ENCODE measurements at places on chromosomes 4 and X. TPM values are rescaled to one million over a fixed set of nuclear protein-coding genes. Genes with fewer than 3 reads are reported as not detected.

GRCh38 chrX:101071582-101071981 lies 7.1 kb upstream of the TMEM35A start:
- H3K4me1 ChIP-seq = no peaks in the 10 kb centered on the region
- H3K27ac ChIP-seq = no peak overlapping the region
- H3K36me3 ChIP-seq = no peaks in the 10 kb centered on the region

The C4orf51 gene
- not detected for total RNA-seq

DNA sequence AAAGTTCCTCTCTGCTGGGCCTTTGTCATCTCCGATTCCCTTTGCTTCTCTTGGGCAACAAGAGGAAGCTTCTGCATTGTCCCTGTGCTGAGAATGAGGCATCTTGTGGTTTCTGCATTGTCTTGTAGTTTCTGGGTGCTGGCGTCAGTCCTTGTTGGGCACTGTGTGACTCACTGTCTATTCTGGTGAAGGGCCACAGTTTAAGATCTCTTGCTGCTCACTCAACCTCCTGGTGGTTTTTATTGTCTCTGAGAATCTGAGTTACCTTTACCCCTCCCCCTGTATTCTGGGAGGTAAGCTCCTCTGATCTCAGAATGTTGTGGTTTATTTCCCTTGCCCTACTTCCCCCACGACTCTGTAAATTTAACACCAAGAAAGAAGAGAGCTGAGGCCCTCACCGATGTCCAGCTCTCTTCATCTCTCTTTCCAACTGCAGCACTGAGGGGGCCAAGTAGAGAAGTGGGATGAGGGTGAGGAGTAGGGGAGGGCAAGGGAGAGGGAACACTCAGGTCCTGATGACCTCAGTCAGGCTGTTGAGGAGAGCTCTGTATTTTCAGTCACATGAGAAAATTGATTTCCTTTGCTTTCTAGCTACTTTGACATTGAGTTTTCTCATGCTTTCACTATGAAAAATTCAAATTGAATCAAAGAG lies 441.6 kb upstream of the PITX2 start:
- DNase-seq = no peak
- H3K36me3 ChIP-seq = no peaks in the 10 kb centered on the region
- no peak overlapping the region for H3K4me3 ChIP-seq
- no peaks in the 10 kb centered on the region for H3K4me1 ChIP-seq
- H3K27me3 ChIP-seq = no peaks in the 10 kb centered on the region
- no peak overlapping the region for H3K27ac ChIP-seq

DNA sequence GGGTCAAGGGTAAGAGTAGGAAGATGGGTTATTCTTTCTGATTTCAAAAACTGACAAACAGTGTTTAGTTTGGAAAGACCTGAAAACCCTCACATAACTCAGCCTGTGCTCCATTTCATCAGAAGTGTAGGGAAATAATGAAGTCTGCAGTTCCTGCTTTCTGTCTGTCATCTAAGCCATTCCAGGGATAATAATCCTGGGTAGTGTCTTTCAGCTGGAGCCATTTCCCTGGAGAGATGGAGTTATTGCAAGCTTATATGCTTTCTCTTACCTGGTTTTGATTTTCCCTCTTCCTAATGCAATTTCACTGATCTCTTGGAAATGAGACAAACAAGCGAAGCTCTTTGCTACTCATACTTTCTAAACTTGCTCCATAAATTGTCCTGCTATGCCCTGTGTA lies 824.8 kb upstream of the LCORL start:
- no peaks in the 10 kb centered on the region for H3K36me3 ChIP-seq
- no peak for DNase-seq
- H3K27ac ChIP-seq = no peak overlapping the region
- no peaks in the 10 kb centered on the region for H3K27me3 ChIP-seq

GRCh38 chr4:106565727-106566126 lies 197.1 kb upstream of the GIMD1 start:
- no peak for DNase-seq
- H3K27me3 ChIP-seq = no peaks in the 10 kb centered on the region
- H3K4me1 ChIP-seq = no peaks in the 10 kb centered on the region
- no peak overlapping the region for H3K27ac ChIP-seq
- H3K4me3 ChIP-seq = no peak overlapping the region

The TMEM255A gene
- 4.6 TPM for total RNA-seq

DNA sequence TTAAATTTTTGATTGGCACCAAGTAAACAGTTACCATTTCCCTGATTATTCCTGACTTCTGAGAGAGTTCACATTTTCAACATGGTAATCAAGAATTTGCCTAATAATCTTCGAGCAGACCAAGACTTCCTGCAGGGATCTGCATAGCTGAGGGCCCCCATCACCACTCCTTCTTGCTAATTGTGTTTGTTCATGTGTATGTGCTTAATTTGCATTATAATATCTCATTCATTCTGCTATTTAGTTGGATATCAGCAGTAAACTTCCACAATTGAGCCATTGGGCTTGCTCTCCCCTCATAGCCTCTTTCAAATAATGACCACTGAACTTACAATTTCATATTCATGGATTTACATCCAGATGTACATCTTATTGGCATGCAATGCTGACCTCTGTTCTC lies 292.5 kb downstream of the SPATA18 start:
- no peak for DNase-seq
- no peaks in the 10 kb centered on the region for H3K27me3 ChIP-seq
- H3K4me3 ChIP-seq = no peak overlapping the region
- no peaks in the 10 kb centered on the region for H3K36me3 ChIP-seq
- H3K27ac ChIP-seq = no peak overlapping the region

The CXCL6 gene
- 0.33 TPM for total RNA-seq

- no peaks in the 10 kb centered on the region for H3K27me3 ChIP-seq
- peak overlapping the region; percentile 68 for H3K4me3 ChIP-seq
- H3K4me1 ChIP-seq = no peaks in the 10 kb centered on the region
These were observed 32.9 kb upstream of the STX18 start for GRCh38 chr4:4574792-4575191.

The DMP1 gene
- total RNA-seq = not detected

DNA sequence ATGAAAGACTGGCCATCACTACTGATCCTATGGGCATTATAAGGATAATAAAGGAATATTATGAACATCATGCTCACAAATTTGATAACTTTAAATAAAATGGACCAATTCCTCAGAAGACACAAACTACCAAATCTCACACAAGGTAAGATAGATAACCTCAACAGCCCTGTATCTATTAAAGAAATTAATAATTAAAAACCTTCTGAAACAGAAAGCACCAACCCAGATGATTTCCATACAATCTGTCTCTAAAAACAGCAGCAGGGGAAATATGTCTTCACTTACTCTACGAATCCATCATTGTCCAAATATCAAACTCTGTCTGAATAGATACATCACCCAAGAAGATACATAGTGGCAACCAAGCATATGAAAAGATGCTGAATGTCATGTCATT lies 55.2 kb downstream of the LCORL start:
- H3K27me3 ChIP-seq = no peaks in the 10 kb centered on the region
- no peak for DNase-seq
- no peak overlapping the region for H3K4me3 ChIP-seq
- H3K27ac ChIP-seq = no peak overlapping the region
- H3K4me1 ChIP-seq = no peaks in the 10 kb centered on the region
- H3K36me3 ChIP-seq = no peaks in the 10 kb centered on the region

DNA sequence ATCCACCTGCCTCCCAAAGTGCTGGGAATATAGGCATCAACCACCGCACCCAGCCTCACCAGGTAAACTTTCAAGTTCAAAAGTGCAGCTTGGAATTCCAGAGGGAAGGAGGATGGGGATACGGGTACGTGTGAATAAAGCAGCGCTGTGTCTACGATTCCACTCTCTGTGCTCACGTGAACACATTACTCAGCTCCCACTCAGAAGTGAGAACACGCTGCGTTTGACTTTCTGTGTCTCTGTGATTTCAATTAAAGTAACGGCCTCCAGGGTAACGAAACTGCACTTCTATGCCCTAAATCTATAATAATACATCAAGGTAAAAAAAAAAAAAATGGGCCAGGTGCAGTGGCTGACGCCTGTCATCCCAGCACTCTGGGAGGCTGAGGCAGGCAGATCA lies 8.4 kb upstream of the ASMT start:
- H3K4me3 ChIP-seq = no peak overlapping the region
- H3K36me3 ChIP-seq = peaks cover 9% of the 10 kb centered on the region
- H3K27me3 ChIP-seq = no peaks in the 10 kb centered on the region
- peak; percentile 27 for DNase-seq

The GRIA3 gene
- 0.82 TPM for total RNA-seq

The RTL3 gene
- 2.8 TPM for total RNA-seq

- H3K27ac ChIP-seq = peak within 1 kb of the TSS; percentile 56
- no peak for DNase-seq
- no peaks in the 10 kb centered on the region for H3K36me3 ChIP-seq
These were observed at the start of gene RGN for GRCh38 chrX:47078129-47079043. Gene RGN (plus strand): TSS chrX:47078443. CDS start chrX:47081145, 2,702 bp downstream.

DNA sequence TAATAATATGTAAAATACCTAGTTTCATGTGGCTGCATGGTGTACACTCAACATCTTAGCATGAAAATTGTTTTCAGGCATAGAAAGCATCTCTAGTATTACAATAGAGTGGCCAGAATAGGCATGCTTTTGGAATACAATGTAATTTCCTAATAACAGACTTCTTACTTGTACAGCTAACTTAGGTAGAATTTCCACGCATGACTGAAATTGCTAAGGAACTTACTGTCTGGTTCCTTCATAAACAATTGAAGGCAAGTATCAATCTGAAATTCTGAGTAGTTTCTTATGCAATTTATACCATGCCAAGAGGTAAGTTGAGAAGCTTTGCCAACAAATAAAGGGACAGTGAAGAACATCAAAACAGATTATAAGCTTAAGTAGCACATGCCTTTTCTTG lies 26.7 kb downstream of the SULT1E1 start:
- H3K4me3 ChIP-seq = no peak overlapping the region
- no peak overlapping the region for H3K27ac ChIP-seq
- no peaks in the 10 kb centered on the region for H3K36me3 ChIP-seq
- H3K4me1 ChIP-seq = no peaks in the 10 kb centered on the region

GRCh38 chrX:105477351-105477750 lies 256.9 kb upstream of the TEX13A start:
- no peak overlapping the region for H3K4me3 ChIP-seq
- no peak overlapping the region for H3K27ac ChIP-seq
- no peaks in the 10 kb centered on the region for H3K4me1 ChIP-seq
- no peaks in the 10 kb centered on the region for H3K27me3 ChIP-seq

GRCh38 chr4:80608281-80608980 lies 272.9 kb downstream of the CFAP299 start:
- peak overlapping the region; percentile 36 for H3K27ac ChIP-seq
- no peak for DNase-seq
- H3K4me1 ChIP-seq = peaks cover 37% of the 10 kb centered on the region
- H3K4me3 ChIP-seq = no peak overlapping the region
- no peaks in the 10 kb centered on the region for H3K27me3 ChIP-seq
- H3K36me3 ChIP-seq = no peaks in the 10 kb centered on the region

The GUCY1B1 gene
- 61.1 TPM for total RNA-seq

- H3K36me3 ChIP-seq = no peaks in the 10 kb centered on the region
- H3K4me1 ChIP-seq = no peaks in the 10 kb centered on the region
- no peaks in the 10 kb centered on the region for H3K27me3 ChIP-seq
- H3K27ac ChIP-seq = no peak overlapping the region
These were observed 15.1 kb upstream of the FABP2 start for GRCh38 chr4:119337010-119337409.

The PCDH11X gene
- total RNA-seq = not detected

DNA sequence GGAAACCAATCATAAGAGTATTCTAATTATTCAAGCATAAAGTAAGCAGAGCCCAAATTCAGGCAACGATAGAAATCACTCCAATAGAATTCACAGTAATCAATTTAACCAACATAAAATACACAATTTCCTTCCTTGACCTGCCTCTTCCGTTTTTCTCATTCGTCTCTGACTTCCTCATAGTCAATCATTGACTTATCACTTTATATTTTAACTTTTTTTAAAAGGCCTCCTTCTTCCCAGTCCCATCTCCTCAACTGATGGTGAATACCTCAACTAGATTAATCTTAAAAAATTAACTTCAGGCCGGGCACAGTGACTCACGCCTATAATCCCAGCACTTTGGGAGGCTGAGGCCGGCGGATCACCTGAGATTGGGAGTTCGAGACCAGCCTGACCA lies 13.3 kb downstream of the CNOT6L start:
- DNase-seq = no peak
- no peaks in the 10 kb centered on the region for H3K27me3 ChIP-seq
- H3K36me3 ChIP-seq = no peaks in the 10 kb centered on the region
- no peak overlapping the region for H3K4me3 ChIP-seq
- H3K27ac ChIP-seq = no peak overlapping the region

GRCh38 chrX:130688360-130688759 lies 214.6 kb downstream of the ENOX2 start:
- no peaks in the 10 kb centered on the region for H3K36me3 ChIP-seq
- no peaks in the 10 kb centered on the region for H3K27me3 ChIP-seq
- no peaks in the 10 kb centered on the region for H3K4me1 ChIP-seq
- no peak for DNase-seq

DNA sequence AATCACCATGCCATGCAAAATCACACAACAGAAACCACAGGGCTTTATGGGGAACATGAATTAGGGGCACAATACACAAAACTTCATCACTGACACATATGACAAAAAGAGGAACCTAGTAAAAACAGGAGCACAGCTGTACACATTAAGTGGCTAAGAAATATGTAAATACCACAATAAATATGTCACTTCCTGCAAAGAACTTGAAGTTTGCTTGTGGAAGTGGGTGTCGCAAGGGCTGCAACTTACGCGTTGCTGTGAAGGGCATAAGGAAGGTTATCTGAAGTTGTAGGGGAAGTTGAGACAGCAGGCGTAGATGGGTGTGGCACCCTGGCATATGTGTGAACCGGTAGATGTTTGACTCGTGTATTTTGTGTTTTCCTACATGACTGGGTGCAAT lies 42.4 kb downstream of the CLCN4 start:
- H3K27me3 ChIP-seq = no peaks in the 10 kb centered on the region
- no peaks in the 10 kb centered on the region for H3K36me3 ChIP-seq
- peak; percentile 72 for DNase-seq
- no peak overlapping the region for H3K4me3 ChIP-seq
- peak overlapping the region; percentile 52 for H3K27ac ChIP-seq
- no peaks in the 10 kb centered on the region for H3K4me1 ChIP-seq

DNA sequence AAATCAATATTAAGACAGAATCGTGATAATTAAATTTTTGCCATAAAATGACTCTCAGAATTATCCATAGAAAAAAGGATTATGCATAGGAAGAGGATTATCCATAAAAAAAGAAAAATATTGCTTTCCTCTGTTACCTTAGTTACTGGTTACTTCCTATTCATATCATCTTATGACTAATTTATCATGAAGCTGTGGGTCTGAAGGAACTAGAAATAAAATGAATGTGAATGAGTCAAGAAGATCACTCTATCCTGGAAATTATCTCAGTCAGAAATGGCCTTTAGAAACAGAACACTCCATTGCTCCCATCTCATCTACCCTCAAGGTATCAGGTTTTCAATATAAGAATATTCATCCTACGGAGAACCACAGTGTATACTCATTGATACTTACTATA lies 19.4 kb downstream of the RPS6KA6 start:
- H3K4me3 ChIP-seq = no peak overlapping the region
- no peaks in the 10 kb centered on the region for H3K4me1 ChIP-seq
- H3K27ac ChIP-seq = no peak overlapping the region
- DNase-seq = no peak
- no peaks in the 10 kb centered on the region for H3K36me3 ChIP-seq

- no peak for DNase-seq
- no peaks in the 10 kb centered on the region for H3K27me3 ChIP-seq
- H3K4me1 ChIP-seq = no peaks in the 10 kb centered on the region
- H3K27ac ChIP-seq = peak overlapping the region; percentile 81
These were observed 20.5 kb downstream of the GAB3 start for GRCh38 chrX:154730253-154730891.

GRCh38 chrX:132594129-132594528 lies 105.3 kb upstream of the MBNL3 start:
- H3K36me3 ChIP-seq = no peaks in the 10 kb centered on the region
- no peak overlapping the region for H3K4me3 ChIP-seq
- no peak overlapping the region for H3K27ac ChIP-seq
- no peak for DNase-seq
- no peaks in the 10 kb centered on the region for H3K4me1 ChIP-seq

Measured in sigmoid colon (tissue), 7 donors.